ENCODE measurements at places on chromosomes 16 and 17.
A peak's percentile ranks its signal among the peaks of the same experiment; 100 is the strongest.

GRCh38 chr16:6131526-6132050 lies 1034.0 kb upstream of the EEF2KMT start:
- no peak for DNase-seq

- DNase-seq, result peak; percentile 73
Measured at GRCh38 chr17:75289832-75290337, 652 bp upstream of the SLC25A19 start.

DNA sequence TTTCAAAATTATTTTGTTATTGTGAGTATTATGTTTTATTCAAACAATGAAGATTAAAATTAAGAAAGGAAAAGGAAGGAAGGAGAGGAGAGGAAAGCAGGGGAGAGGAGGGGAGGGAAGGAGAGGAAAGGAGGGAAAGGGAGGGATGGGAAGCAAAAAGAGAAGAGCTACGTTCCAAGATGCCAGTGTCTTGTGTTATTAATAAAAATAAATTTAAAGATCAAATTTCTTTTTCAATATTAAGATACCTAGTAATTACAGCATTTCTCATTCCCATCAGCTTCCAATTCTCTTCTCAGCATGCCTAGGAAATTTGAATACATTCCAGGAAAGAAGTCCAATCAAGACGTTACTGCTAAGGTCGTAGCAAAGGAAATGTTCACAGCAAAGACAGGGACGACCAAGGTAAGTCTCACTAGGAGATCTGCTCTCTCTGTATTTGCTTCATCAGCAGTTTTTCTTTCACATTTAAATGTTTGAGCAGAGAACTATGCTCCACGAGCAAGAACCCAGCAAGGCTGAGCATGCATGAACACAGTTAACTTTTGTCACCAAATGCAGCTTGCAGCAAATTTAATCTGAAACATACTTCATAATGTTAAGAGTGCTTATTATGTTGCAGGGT lies 63.3 kb upstream of the HLF start:
- no peak for DNase-seq

DNA sequence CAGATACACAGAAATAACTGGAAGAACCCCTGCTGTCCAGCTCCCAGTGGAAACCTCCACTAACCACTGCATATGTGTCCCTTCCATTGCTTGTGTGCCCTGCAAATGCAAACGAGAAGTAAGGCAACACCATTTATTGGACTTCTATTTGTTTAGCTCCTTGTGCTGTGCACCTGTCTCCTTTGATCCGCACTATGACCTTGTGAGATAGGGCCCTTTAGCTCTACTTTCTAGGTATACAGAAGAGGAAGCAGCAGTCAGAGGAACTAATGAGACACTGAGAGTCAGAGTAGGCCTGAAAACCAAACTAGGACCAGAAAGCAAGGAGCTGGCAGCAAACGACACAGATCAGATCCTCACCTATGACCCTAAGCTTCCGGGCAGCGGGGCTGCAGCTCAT lies 22.4 kb downstream of the SOX9 start:
- DNase-seq, result no peak

- DNase-seq, result no peak
Measured at GRCh38 chr17:30524847-30525246, 47.6 kb downstream of the GOSR1 start.

DNA sequence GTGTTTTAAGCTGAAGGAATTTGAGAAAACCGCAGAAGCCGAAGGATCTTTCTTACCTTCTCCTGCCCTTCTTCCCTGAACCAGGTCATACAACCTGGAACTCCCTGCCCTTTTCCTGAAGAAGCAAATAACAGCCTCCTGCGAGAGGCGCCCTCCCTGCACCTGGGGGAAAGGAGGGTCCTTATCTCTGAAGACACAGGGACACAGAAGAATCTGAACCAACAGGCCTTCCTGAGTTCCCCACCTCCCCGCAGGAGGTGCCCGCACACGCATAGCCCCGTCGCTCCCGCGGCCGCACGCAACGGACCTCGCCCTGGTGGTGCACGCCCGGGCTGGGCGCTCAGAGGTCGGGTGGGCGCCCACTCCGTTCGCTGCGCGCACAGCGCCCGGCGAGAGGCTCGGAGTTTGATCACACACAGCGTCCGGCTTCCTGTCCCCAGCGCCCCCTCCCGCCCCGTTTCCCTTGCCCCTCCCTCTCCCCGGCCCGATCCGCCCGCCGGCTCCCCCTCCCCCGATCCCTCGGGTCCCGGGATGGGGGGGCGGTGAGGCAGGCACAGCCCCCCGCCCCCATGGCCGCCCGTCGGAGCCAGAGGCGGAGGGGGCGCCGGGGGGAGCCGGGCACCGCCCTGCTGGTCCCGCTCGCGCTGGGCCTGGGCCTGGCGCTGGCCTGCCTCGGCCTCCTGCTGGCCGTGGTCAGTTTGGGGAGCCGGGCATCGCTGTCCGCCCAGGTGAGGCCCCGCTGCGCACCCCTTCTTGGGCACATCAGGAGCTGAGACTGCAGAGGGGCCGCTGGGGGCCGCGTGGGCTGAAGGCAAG lies at the start of gene TNFSF12:
Gene TNFSF12, plus strand, starts transcription at position 474 of the 816 bp plus-strand sequence. Its CDS starts 96 bp downstream, at position 570.
- DNase-seq, result peak; percentile 82

DNA sequence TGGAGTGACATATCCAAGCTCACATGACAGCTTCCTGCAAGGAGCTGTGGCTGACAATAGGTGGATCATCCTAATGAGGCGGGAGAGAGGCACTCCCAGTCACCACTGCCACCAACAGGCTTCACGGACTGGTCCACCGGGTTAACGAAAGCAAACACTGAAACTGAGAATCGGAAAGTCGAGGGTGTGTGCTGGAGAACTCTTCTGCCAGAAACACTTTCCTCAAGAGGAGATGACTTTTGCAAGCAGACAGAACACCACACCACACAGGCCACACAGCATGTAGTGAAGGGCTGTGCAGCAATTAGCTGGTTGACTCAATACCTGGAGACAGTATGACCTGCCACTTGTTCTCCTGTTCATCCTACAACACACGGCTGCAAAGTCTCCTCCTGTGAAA lies 53.0 kb upstream of the DNAJA2 start:
- DNase-seq, result no peak

- DNase-seq, result peak; percentile 87
Measured at GRCh38 chr16:28935924-28936783, 4.4 kb downstream of the CD19 start.
